ENCODE measurements at places on chromosomes 2 and 18.
A peak's percentile ranks its signal among the peaks of the same experiment; 100 is the strongest.

GRCh38 chr2:230231251-230231650, 5.7 kb downstream of the SP140 start:
- H3K4me3 ChIP-seq, result no peak overlapping the region
- H3K27me3 ChIP-seq, result no peaks in the 10 kb centered on the region
- DNase-seq, result no peak
- H3K36me3 ChIP-seq, result no peaks in the 10 kb centered on the region
- H3K27ac ChIP-seq, result no peak overlapping the region
- no peaks in the 10 kb centered on the region for H3K4me1 ChIP-seq

DNA sequence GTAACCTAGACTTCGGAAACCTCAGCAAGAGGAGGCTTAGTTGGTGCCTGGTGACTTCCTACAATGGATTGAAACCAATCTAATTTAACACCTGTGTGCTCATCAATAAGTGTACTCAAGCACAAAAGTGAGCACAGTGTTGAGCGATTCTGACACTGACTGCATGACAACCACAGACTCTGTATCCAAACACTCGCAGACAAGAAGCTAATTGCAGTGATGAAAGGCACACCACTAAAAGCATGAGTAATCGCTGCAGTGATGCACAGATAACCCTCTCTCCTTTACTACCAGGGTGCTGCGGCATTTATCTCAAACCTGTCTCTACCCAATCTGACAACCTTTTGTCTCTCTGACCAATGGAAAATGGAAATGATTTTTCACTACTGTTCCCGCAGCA, 168.1 kb downstream of the AFF3 start:
- H3K4me1 ChIP-seq, result no peaks in the 10 kb centered on the region
- DNase-seq, result no peak
- no peak overlapping the region for H3K4me3 ChIP-seq
- no peaks in the 10 kb centered on the region for H3K36me3 ChIP-seq
- H3K27ac ChIP-seq, result no peak overlapping the region

- no peaks in the 10 kb centered on the region for H3K27me3 ChIP-seq
- H3K4me3 ChIP-seq, result no peak overlapping the region
- no peak for DNase-seq
- no peaks in the 10 kb centered on the region for H3K4me1 ChIP-seq
- no peak overlapping the region for H3K27ac ChIP-seq
- H3K36me3 ChIP-seq, result no peaks in the 10 kb centered on the region
These were observed 73.5 kb upstream of the RAPGEF4 start for GRCh38 chr2:172662099-172662498.

DNA sequence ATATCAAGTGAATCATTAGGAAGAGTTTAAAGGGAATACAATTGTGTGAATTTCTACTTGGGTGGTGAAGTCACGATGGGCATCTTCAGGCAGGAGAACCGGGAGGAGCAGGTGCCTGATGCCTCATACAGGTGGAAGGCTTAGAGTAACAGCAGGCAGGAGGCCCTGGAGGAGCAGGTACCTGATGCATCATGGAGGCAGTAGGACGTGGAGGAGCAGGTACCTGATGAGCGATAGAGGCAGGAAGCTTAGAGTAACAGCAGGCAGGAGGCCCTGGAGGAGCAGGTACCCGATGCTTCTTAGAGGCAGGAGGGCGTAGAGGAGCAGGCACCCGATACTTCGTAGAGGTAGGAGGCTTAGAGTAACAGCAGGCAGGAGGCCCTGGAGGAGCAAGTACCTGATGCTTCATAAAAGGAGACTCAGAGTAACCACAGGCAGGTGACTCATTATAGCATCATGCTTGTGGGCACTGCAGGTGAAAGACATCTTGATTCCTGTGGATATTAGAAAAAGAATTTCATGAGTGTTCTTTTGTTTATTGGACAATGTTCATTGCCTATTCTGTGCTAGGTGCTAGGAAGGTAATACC, 133.9 kb downstream of the ATP9B start:
- H3K27ac ChIP-seq, result no peak overlapping the region

DNA sequence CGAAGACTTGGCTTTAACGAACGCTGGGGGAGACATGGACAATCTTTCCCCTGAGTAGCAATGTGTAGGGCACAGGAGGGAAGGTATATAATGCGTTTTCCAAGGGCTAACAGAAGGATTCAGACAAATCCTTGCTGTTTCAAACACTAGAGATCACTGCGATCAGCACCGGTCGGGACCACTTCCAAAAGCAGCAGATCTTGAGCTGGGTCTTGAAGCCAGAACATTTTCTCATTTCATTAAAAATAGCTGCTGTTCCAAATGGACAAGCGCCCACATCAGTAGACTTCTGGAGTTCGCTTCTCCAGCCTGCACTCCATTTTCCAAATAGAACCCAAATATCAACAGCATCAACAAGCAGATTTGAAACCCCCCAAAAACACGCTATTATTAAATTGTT, 65.1 kb upstream of the MAPRE2 start:
- H3K36me3 ChIP-seq, result no peaks in the 10 kb centered on the region
- H3K4me3 ChIP-seq, result peak overlapping the region; percentile 91
- peaks cover 24% of the 10 kb centered on the region for H3K4me1 ChIP-seq
- H3K27ac ChIP-seq, result no peak overlapping the region
- H3K27me3 ChIP-seq, result no peaks in the 10 kb centered on the region
- DNase-seq, result no peak

GRCh38 chr2:69669666-69670065, 26.1 kb upstream of the AAK1 start:
- no peak overlapping the region for H3K27ac ChIP-seq
- H3K4me1 ChIP-seq, result no peaks in the 10 kb centered on the region

DNA sequence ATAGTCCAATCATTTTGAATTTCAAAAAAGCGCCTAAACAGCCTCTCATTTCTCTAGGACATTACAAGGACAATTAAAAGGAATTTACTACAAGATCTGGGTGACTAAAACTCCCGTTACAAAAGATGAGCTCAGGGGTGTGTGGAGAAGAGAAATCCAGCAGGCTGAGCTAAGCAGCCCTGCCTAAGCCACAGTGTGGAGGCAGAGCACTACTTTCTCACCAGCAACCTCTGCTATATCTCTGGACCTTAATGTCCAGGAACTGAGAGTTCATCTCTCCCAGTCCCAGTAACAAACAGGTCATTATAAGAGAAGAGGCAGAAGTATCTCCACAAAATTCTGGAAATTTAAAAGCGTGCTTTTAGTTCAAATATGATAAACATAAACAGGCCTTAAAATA, 18.9 kb upstream of the ANKRD62 start:
- no peaks in the 10 kb centered on the region for H3K27me3 ChIP-seq
- no peaks in the 10 kb centered on the region for H3K36me3 ChIP-seq
- no peak overlapping the region for H3K27ac ChIP-seq
- no peak for DNase-seq
